ENCODE measurements at places on chromosomes 11 and 22.

- DNase-seq, result no peak
These were observed 53.4 kb downstream of the P4HA3 start for GRCh38 chr11:74257959-74258553.

DNA sequence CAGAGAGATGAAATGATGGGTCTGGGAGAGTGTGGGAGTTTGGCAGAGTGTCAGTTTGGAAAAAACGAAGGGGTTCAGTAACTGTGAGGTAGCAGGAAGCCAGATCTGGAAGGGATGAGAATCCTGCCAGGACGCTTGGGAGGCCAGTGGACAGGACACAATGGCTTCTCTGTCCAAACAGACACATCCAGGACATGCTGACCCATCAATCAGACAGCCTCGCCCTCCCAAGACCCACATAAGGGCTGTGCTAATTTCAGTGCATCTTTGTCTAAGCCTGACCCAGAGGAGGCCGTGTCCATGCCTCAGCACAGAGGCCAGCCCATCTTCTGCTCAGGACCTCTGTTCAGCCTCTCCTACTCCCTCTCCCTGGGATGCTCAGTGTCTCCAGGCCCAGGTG lies 576.5 kb upstream of the B3GAT1 start:
- no peak for DNase-seq

DNA sequence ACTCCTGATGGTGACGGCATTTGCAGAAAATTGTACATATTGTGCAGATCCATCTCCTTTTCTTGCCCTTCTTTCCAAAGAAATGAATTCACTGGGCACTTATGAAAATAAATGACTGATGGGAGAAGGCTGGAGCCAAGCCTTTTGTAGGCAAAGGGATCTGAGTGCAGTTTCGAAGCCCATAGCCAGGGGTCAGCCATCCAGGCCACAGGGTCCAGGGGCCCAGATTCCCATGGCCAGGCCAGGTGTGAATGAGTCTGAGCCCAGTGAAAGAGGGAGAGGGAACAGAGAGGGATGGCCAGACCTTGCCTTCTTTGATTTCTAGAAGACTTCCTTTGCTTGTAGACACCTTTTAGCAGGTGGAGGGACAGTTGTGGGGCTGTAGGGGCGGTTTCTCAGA lies 209.1 kb downstream of the KIRREL3 start:
- no peak for DNase-seq

DNA sequence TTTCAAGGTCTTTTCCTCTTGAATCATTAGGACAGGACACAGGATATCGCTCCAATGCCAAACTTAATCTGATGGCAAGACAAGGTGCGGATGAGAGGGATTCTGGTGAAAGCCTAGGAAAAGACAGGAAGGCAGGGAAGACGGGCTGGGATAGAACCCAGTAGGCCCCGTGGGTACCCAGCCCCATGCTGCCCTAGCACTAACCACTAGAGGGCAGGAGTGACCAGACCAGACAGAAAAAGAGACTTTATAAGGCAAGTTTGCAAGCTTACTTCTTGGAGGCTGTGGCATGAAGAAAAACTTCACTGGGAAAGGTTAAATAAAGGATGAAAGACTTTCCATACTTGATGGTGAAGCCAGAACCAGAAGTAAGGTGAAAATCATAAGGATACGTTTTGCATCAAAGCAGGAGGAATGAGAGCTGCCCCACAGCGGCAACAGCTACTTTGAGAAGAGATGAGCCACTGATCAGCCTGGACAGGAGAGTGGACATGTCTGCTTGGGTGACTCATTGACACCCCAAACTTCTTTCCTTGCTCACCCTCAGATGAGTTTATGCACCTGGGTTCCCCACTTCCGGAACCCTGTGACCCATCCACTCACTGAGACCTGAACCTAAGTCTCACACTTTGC lies 39.8 kb downstream of the SYN3 start:
- DNase-seq, result no peak

- no peak for DNase-seq
These were observed 7.8 kb upstream of the ACR start for GRCh38 chr22:50730013-50730891.

- no peak for DNase-seq
These were observed 216.3 kb downstream of the DDX10 start for GRCh38 chr11:108881131-108881530.

GRCh38 chr11:66936311-66936711 lies 21.9 kb downstream of the PC start:
- no peak for DNase-seq

DNA sequence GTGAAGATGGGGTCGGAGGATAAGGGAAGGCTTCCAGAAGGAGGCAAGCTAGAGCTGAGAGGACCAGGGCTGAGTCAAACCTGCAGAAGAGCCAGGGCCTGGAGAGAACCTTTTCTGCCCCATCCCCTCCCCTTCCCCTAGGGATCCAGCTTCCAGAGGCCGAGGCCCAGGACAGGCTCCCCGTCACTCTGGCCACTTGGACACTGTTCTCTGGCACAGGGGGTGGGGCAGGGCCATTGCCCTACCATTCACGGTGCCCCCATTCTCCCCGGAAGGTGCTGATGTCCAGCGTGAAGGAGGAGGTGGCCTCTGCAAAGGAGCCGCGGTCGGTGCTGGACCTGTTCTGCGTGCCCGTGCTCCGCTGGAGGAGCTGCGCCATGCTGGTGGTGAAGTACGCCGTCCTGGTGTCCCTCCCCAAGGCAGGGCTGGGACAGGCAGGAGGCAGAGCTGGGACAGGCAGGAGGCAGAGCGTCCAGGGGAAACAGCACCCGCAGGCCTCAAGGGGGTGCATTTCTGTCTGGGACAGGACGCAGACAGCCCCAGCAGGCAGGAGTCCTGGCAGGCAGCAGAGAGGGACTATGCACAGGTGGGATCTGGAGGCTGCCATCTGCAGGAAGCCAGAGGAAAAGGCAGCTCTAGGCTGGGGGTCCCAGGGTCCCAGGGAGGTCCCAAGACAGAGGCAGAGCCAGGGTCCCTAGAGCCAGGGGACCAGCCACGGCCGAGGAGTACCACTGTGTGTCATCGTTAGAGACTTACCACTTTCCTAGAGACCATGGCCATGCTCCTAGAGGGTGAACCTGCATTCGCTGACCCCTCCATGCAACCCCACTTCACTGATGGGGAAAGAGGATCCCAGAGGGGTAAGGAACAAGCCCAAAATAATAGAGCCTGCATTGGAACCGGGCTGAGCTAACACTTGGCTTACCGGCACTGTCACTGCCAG lies 25.8 kb upstream of the SLC22A12 start:
- no peak for DNase-seq

DNA sequence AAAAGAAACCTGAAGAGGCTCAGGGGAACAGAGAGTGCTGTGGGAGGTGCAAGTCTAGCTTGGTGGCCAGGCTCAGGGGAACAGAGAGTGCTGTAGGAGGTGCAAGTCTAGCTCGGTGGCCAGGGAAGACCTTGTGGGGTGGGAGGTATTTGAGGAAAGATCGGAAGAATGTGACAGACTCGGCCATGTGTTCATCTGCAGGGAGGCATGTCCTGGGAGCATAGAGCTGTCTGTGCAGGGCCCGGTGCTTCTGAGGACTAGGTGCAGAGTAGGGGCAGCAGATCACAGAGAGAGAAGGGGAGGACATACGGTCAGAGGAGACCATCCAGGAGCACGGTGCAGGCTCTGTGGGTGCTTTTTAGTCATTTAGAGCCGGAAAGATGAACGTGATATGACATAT lies 10.8 kb downstream of the IFITM10 start:
- no peak for DNase-seq

DNA sequence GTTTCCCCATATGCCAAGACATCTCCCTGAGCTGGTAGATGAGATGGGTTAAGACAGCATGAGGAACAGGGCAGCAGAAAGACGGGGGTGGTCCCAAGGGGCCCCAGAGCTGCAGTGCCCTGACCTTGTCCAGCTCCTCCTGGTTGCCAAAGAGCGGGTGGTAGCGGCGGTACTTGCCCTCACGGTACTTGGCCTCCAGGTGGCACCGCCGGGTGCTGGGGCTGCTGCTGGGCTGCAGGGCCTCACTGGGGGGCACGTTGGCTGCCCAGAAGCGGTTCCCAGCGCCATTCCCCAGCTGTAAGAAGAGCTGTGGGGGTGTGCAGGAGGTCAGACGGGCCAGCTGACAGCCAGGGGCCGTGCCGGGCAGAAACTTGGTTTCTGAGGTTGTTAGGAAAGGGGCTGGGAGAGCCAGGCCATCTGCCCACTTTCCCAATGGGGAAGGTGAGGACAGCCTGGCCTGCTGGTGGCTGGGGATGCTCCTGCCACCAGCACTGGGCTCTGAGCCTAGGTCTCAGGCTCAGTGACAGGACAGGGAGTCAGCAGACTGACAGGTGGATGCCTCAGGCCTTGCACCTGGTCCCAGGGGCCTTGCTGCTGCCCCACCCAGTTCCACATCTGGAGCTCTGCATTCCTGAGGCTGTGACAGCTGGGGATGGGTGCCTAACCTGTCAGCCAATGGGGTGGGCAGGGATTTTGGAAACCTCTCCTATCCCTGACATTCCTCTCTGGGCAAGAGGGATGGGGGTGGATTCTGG lies 30.0 kb upstream of the PDE2A start:
- DNase-seq, result no peak

GRCh38 chr11:134915212-134915611 lies 503.2 kb upstream of the B3GAT1 start:
- no peak for DNase-seq

DNA sequence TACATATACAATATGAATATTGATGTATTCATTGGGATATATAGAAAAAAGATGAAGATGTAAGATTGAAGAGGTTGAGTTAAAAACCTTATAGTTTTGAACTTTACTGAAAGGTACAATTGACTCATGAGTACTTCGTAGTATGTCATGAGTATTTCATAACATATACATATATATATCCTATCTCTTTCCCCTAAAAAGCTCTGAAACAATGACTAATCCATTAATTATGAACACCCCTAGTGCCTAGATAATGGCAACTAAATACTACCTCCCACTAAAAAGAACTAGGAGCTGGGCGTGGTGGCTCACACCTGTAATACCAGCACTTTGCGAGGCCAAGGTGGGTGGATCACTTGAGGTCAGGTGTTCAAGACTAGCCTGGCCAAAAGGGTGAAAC lies 31.5 kb downstream of the SLC35F2 start:
- no peak for DNase-seq

GRCh38 chr22:35148866-35149548 lies 83.0 kb downstream of the ISX start:
- no peak for DNase-seq

- DNase-seq, result no peak
These were observed 6.0 kb downstream of the PKNOX2 start for GRCh38 chr11:125170510-125171031.

DNA sequence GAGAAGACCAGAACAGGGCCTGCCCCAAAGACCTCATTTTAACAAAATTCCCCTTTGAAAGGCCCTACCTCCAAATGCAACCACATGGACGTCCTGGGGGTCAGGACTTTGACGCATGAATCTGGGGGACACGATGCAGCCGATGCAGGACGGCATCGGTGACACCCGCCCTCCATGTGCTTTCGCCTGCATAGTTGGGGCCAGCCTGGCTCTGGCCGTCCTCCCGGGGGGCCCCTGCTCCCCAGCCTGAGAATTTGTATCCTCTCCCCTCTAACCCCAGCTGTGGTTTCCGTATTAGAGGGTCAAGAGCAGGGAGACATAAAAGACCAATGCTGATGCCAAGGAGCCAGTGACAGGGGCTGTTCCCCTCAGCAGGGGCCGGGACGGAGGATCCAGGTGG lies 18.4 kb upstream of the BRSK2 start:
- no peak for DNase-seq

DNA sequence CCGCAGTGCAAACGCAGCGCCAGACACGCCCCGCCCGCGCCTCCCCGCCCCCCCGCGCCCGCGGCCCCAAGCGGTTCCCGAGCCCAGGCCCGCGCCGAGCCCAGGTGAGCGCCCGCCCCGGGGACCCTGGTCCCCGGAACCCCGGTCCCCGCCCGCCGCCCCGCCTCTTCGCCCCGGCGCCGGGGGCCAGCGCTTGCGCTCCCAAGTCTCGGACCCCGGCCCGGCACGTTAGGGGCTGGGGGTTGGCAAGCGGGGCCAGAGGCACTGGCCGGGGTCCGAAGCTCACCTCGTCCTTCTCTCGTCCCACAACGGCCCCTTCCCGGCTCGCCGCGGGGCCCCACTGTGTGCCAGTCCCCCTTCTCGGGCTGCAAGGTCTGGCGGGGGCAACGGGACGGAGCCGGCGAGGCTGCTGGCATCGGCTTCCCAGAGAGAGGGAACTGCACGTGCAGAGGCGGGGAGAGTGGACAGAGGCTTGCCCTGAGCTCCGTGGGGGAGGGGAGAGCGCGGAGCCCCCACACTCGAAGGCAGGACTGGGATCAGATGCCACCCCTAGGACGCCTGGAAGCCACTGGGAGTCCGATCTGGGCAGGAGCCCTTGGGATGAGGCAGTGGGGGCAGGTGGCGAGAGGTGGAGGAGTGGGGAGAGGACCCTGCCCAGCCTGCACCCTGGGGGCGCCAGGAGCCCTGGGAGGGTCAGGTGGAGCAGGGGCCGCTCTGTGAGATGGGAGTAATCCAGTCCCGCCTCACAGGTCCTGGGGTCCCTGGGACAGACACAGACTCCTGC lies 1.8 kb upstream of the AIFM3 start:
- DNase-seq, result no peak

- DNase-seq, result no peak
These were observed 1169.5 kb upstream of the CCDC90B start for GRCh38 chr11:84455691-84456090.

DNA sequence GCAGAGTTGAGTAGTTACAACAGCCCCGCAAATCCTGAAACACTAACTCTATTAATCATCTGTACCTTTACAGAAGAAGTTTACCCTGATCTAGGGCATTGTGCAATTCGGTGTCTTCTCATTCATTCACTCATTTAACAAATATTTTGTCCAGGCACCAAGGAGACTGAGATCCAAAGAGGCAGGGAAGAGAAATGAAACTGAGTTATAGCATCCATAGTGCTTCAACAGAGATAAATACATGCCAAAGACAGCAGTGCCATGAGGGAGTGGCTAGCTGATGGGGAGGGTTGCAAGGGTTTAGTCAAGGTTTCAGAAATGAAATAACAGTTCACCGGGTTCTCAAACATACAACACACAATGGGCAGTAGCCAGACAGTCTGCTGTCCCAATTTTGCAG lies 40.2 kb upstream of the MTNR1B start:
- DNase-seq, result no peak
